ENCODE measurements at places on chromosomes 4 and X.

DNA sequence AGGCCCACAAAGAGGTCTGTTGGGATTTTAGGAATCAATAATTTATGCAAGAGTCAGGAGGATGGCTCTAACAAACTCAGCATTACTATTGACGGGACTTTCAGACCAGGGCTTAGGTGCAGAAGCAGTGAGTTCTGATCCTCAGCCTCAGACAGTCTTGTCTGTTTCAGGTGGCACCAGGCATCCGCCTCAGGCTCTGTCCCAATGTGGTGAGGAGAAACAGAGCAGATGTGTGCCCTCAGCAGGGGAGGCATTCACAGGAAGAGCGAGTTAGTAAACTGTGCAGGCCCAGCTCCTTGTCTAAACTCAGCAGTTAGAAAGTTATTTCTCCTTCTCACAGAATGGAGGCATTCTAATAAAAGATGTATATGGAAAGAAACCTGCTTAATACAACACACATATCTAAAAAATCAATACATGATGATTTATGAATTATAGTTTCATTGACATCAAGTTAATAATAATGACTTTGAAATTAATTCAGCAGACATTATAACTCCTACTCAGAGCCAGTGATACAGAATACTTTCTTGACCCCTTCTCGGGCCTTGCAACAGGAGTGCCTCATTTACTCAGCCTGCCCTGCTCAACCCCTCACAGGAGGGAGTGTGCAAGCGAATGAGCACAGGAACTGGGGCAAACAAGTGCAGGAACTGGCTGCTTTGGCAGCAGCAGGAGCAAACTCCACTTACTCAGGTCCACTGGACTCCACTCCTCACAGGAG is 202.8 kb upstream of the SMIM31 start:
- DNase-seq = no peak

DNA sequence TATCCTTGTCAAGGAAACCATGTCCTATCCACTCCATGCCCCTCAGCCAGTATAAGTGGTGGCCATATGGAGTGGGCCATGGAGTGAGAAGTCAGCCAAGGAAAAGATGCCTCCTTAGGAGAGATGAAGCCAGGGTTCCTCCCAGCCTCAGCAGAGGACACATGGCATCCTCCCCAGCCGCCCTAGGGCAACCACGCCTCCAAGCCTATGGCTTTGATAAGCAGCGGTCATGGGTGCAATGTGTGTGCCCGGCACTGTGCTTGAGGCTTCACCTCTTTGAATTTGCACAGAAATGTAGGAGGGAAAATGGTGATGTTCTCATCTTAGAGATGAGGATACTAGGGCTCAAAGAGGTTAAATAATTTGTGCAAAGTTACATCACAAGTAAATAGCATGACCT is 34.6 kb upstream of the TBC1D14 start:
- no peak for DNase-seq

DNA sequence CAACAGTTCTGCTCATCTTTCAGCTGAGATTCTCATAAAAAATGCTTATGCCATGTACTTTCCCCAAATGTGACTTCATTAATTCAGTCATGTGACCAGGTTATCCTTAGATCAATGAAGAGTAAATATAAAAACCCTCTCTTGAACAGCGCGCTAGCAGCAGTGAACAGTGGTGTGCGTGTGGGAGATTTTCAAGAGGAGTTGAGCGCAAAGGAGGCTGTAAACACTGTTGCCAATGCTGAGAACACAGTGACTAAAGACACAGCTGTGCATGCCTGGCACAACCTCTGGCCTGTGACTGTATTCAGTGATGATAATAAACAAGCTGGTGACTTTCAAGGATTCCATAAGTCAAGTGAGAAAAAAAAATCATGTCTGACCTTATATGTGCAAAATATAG is 25.1 kb downstream of the MSX1 start:
- DNase-seq = no peak

- DNase-seq = no peak
These were observed 111.2 kb upstream of the PLS3 start for GRCh38 chrX:115449742-115450141.

GRCh38 chr4:104751468-104751867 is 256.8 kb upstream of the CXXC4 start:
- no peak for DNase-seq

GRCh38 chr4:47278631-47279030 is 184.9 kb downstream of the COMMD8 start:
- DNase-seq = no peak

GRCh38 chr4:128564081-128564630 is 245.3 kb upstream of the JADE1 start:
- no peak for DNase-seq

GRCh38 chr4:183448436-183448835 is 4.0 kb downstream of the CDKN2AIP start:
- DNase-seq = no peak

GRCh38 chr4:149788300-149788699 is 27.3 kb downstream of the IQCM start:
- no peak for DNase-seq

DNA sequence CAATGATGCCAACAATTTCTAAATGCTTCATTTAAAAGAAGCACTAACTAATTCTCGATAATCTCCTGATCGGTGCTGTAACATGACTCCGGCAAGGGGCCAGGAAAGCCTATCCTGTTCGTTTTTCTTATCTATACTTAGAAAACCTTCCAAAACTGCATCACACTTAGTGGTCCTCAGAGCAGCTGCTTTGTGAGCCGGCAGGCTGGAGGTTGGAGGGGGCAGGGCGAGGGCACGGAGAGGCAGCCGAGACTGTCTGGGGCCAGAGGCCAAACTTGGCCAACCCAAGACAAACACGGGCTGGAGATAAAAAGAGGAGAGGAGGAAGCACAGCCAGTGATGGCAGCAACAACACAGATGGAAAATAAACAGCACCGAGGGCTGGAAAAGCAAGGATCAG is 455.7 kb downstream of the BCOR start:
- DNase-seq = no peak

GRCh38 chrX:48971249-48972219 is at the start of gene KCND1:
TSS of gene KCND1 (minus strand) at chrX:48971844. CDS start at chrX:48970271, 1,573 bp downstream.
- DNase-seq = no peak

GRCh38 chr4:42678512-42678911 is 21.6 kb upstream of the ATP8A1 start:
- DNase-seq = no peak

DNA sequence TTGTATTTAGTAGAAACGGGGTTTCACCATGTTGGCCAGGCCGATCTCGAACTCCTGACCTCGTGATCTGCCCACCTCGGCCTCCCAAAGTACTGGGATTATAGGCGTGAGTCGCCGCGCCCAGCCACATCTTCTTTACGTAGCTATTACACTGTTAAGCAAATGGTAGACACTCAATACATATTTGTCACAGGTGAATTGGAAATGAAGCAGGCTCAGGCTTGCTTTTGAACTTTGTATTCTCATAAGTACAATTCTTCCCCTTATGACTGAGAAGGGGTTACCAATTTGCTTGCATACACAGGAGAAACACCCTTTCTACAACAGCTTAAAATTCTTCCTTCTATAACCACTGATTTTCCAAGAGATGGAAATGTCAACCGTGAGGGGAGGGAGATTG is 787 bp upstream of the SRPX2 start:
- DNase-seq = no peak

GRCh38 chr4:182307746-182308145 is 64.5 kb downstream of the TENM3 start:
- no peak for DNase-seq

DNA sequence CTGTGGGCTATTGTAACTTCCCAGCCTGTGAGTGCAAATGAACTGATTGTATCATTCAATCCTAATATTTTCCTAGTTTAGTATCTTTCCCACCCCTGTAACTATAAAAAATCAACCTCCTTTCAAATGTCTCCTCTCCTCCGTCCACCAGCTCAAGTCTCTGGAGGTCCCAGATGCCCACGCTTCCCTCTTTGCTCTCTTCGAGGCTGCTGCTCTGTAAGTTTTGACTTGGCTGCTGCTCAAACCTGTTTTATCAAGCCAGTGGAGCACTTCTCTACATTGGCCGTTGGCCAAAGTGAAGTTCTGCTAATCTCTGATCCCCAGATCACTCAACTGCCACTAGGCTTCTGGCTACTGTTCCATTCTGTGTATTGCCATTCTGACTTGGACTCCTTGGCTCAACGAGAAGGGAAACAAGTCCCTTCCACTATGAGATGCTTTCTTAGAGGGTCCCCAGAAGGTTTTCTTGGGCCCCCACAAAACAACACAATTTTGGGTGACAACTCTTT is 60.7 kb upstream of the RAPGEF2 start:
- no peak for DNase-seq

- DNase-seq = no peak
These were observed 1229.7 kb downstream of the PCDH18 start for GRCh38 chr4:136302566-136302965.

DNA sequence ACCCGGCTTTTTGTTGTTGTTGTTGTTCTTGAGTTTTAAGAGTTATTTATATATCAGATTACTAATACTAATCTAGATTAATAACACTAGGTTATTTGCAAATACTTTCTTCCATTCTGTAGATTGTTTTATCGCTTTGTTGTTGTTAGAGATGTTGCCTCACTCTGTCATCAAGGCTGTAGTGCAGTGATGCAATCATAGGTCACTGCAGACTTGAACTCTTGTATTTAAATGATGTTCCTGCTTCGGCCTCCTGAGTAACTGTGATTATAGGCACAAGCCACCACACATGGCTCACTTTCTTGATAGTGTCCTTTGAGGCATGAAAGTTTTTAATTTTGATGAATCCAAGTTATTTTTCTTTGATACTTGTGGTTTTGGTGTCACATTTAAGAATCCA is 129.0 kb downstream of the VSIG4 start:
- DNase-seq = no peak

DNA sequence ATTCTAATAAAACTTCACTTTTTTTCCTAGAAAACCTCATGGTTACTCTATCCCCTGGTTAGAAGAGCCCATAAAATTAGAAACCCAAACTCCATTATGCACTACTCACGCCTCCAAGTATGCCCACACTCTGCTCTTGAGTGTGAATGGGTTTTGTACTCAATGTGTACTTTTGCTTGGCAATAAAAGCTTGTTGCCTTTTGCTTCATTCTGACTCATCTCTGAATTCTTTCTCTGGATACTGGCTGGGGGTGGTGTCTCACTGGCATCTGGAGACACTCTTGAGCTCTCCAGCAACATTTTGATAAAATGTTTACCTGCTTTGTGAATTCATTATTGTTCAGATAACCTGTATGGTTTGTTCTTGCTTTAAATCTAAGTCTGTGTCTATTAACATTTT is 963.3 kb downstream of the TRAM1L1 start:
- no peak for DNase-seq

GRCh38 chr4:79306795-79307194 is 19.1 kb downstream of the NAA11 start:
- DNase-seq = no peak

DNA sequence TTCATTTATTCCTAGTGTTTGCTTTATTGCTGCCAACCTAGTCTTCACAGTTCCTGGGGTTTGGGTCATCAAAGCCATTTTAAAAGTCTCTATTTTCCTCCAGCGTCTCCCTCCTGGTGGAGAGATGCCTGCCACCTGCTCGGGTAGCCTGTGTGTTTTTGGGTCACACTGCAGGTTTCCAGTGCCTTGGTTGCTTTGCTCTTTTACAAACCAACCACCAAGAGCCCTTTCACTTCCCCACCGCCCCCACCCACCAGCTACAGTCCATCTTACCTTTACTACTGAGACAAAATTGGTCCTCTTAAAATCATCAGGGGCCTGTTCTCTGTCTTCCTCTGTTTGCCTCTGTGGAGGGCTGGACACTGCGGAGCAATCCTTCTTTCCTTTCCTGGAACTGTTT is 280.5 kb upstream of the GATB start:
- DNase-seq = no peak
